ENCODE measurements at places on chromosomes 11 and 22.

DNA sequence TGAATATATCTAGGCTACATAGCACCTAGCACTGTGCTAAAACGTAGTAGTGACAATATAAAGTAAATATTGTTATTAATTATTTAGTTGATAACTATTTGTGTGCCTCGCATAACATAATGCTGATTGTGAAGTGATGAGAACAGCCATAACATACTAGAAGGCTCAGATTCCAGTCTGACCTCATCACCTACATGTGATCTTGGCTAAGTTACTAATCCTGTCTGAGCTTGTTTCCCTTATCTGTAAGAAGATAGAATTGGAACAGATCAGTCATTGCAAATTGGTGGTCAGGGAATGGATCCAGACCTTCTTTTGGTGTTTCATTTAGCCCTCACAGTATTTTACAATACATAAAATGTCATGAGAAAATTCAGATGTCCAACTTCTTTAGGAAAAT, 103.4 kb upstream of the SEZ6L start:
- DNase-seq = no peak

GRCh38 chr22:27686534-27686933, 115.0 kb downstream of the MN1 start:
- peak; percentile 49 for DNase-seq

DNA sequence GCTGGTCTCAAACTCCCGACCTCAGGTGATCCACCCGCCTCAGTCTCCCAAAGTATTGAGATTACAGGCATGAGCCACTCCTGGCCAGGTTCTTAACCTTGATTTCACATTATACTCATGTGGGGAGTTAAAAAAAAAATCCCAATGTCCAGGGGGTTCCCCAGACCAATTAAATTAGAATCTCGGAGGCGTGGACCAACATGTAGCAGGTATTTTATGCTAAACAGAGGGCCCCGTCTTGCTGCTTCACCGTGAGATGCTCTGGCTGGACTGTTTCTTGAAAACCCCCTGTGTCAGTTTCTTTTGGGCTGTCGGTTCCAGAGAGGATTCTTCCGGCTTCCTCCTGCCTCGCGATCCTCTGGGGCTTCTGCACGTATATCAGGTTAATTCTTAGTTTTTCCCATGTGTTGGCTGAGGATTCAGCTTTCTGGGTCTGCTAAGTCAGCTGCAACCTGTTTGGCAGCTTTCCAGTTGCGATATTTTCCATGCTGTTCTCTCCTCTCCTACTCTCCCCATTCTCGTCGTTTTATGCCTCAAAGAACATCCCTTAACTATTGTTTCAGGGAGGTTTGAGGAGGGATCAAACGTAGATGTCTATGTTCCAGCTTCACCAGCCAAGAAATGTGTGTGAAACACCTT, 50.6 kb upstream of the ACCSL start:
- peak; percentile 41 for DNase-seq

- no peak for DNase-seq
Measured at GRCh38 chr11:77823775-77824174, 2.8 kb downstream of the AAMDC start.

DNA sequence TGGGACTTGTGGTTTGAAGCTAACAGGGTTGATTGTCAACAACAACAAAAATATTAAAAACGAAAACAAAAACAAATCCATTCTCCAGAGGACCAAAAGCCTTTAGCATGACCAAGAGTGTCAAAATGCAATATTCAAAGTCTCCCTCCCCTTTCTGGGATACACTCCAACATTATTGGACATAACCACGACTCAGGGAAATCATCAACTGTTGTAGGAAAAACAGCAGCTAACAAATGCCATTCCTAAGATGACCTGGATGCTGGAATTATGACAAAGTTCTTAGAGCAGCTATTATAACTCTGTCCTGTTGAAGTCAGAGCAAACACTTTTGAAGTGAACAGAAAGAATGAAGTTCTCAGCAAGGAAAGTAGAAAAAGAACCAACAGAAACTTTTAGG, 143.0 kb downstream of the TMEM135 start:
- no peak for DNase-seq

GRCh38 chr22:36818010-36818642, 1.3 kb upstream of the PVALB start:
- DNase-seq = no peak

DNA sequence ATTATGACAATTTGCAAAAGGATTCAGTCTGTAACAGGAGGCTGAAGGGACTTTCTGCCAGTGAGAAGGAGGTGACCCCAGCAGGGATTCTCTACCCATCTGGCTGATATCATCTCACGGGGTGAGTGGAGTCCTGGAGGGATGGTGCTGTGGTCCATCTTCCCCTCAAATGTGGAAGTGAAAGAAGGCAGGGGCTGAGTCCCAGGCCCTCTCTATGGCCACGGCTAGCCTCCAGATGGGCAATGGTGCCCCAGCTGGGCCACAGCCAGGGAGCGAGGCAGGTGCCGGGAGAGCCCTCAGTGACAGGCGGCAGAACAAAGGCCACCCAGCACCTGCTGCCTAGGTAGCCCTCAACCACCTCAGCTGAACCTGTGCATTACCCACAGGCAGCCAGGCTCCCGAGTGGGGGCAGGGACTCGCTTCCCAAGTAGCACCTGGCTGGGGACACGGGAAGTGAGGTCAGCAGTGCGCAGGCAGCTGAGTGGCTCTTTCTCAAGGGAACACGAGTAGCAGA, 6.7 kb downstream of the NECTIN1 start:
- no peak for DNase-seq

DNA sequence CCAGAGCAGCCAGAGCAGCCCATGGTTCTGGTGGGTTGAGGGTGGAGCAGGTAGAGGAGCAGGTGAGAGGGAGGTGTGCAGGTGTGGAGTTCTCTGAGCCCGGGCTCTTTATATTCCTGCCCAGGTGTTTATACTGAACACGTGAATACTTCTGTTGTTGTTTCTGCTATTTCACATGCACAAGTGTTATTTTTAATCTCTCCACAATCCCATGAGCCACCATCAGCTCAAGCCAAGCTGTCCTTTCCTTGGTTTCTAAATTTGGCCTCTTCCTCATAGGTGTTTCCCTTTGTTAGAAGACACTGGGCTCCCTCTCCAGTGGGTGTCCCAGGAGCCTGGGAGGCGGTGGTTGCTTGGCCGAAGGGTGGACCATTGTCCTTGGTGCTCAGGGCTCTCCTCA, at the start of gene KRTAP5-3:
TSS of gene KRTAP5-3 (minus strand) at position 101 of the 400 bp plus-strand sequence. CDS start at position 23, 78 bp downstream.
- no peak for DNase-seq

GRCh38 chr11:122711831-122712381, 56.4 kb downstream of the UBASH3B start:
- peak; percentile 58 for DNase-seq

- no peak for DNase-seq
Measured at GRCh38 chr11:28759311-28759710, 651.1 kb downstream of the METTL15 start.

GRCh38 chr11:62688491-62688890, 839 bp downstream of the LRRN4CL start:
- no peak for DNase-seq

DNA sequence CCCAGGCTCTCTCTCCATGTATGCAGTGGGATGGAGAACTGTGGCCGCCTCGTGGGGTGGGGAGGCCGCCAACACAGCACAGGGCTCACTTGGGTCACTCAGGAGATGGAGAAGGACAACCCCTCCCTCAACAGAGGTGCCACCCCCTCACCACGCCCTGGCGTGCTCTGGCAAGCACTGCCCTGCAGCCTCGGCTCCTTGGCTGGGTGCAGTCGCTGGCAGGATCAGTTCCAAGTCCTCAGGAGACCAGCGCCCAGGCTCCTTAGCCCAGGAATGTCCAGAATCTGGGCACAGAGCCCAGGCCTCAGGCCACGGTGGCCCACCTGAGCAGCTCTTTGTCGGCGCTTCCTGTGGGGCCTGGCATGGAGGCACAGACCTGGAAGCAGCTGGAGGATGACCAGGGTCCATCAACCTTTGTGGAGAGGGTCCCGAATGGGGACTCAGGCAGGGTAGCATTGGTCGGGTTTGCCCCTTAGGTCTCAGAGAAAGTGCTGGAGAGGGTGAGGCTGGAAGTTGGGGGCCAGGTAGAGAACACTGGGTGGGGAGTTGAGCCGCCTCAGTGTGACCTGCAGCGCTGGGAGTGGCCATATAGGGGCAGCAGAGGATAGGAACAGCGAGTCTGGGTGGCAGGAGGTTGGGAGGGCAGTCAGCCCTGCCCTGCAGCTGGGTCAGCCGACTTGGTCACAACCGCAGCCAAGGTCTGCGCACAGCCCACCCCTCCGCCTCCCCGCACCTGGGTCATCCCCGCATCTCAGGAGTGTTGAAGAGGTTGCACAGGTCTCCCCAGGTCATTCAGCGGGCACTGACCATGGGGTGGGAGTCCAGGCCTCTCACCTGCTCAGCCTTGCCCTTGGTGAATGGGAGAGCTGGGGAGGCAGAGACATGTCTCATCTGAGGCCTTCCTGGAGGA, 8.2 kb downstream of the SUSD2 start:
- peak; percentile 68 for DNase-seq

DNA sequence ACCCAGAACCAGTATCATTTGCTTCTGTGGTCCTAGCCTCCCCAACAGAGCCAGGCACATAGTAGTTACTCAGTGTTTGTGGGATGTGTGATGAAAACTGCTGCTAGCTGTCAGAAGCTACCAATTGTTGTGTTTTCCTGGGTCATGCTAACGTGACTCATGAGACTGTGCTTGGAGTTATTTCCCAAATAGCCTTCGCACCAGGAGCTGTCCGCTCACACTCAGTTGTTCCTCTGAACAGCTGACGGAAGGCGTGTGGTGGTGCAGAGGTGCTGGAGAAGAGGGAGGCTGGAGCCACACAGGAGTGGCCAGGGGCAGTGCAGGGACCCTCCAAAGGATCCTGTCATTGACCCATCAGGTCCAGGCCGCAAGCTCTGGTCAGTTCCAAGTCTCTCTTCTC, 53.9 kb upstream of the TBCEL start:
- no peak for DNase-seq

GRCh38 chr11:11982975-11983374, 25.5 kb downstream of the DKK3 start:
- DNase-seq = no peak

GRCh38 chr22:34236527-34236926, 316.3 kb upstream of the LARGE1 start:
- DNase-seq = peak; percentile 18

DNA sequence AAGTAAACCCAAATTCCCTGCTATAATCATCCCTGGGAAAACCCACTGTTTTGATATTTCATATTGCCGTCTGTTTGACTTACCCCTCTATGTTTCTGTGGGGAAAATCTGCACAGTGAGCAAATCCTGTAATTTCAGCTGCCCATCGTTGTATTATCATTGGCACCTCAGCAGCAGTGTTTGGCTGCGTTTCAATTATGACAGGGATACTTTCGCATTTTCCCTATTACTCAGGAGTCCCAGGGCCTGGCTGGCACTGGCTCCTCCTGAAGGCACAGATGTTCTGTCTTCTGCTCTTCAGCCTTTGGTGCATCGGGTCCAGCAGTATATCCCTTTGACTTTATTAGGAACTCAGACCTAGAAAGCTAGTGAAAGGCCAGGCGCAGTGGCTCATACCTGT, 12.2 kb upstream of the MMP12 start:
- DNase-seq = peak; percentile 34

DNA sequence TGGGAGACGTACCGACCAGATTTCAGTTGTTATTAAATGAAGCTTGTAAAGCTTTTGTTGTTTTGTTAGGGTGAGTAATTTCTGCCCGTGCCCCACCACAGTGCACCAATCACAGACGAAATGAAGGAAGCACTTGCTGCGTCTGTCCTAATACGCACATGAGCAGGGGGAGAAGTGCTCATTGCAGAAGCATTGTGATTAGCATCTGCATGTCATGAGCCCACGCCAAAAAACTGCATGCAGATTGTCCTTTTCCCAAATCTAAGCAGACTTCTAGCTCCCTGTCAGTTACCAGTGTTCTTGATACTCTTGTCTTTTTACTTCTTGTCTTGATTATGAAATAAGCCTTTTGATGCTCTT, 15.5 kb downstream of the RBX1 start:
- DNase-seq = no peak

- DNase-seq = no peak
Measured at GRCh38 chr11:3824714-3825472, 15.9 kb downstream of the RHOG start.

GRCh38 chr11:45692808-45693453, 27.5 kb upstream of the CHST1 start:
- DNase-seq = no peak

- DNase-seq = no peak
Measured at GRCh38 chr11:27468209-27468994, 4.2 kb downstream of the LGR4 start.

- peak; percentile 53 for DNase-seq
Measured at GRCh38 chr11:86990031-86990430, 34.8 kb upstream of the FZD4 start.

- DNase-seq = no peak
Measured at GRCh38 chr11:92104349-92104748, 120.3 kb upstream of the FAT3 start.

GRCh38 chr22:25564979-25565677, 653 bp downstream of the GRK3 start:
- peak; percentile 49 for DNase-seq

DNA sequence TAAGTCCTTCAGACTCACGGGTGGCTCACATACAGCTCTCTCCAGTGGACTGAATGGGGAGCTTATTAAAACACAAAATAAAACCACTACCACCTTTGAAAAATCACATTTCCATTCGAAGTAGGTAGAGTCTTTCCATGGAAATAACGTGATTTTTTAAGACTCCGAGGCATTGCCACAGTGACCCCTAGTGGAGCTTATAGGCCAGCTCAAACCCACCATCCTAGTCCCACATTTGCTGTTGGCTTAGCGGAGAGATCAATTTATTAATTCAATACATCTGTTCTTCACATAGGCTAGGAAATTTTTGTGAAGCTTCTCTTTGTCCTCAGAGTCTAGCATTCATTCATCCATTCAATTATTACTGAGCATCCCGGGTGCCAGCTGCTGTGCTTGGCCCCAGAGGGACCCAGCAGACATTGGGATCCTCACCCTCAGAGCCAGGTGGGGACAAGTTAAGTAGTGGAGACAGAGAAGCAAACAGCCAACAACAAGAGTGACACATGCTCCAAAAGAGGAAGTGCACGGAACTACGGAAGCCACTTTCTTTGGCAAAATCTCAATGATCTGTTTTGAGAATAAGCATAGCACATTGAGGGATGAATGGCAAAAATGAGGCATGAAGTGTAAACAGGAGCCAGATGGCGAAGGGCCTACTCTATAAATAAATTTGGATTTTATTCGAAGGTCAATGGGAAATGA, 10.2 kb upstream of the P4HA3 start:
- no peak for DNase-seq

GRCh38 chr11:1953489-1954266, 6.5 kb downstream of the MRPL23 start:
- no peak for DNase-seq

- no peak for DNase-seq
Measured at GRCh38 chr11:27381238-27381666, 18.2 kb upstream of the CCDC34 start.

- DNase-seq = no peak
Measured at GRCh38 chr11:125314276-125315078, 149.9 kb downstream of the PKNOX2 start.

DNA sequence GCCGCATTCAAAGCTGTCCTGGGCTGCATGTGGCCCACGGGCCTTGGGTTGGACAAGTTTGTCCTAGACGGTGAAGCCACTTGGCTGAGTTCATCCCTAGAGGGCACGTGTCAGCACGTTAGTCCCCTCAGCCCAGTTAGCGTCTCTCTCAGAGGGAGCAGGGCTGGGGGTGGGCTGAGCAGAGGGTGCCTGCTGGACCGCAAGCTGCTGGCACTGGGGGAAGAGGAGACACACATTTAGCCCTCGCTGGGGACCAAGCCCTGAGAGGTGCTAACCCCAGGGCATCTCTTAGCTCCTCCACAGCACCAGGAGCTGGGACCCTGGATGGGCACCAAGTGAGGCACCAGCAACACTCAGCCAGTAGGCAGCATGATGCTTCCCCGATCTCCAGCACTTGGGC, 107.0 kb downstream of the SHANK2 start:
- DNase-seq = no peak

- no peak for DNase-seq
Measured at GRCh38 chr22:43127166-43127908, 15.9 kb downstream of the MCAT start.
